ENCODE measurements at places on chromosomes 16 and 17. TPM values are rescaled to one million over a fixed set of nuclear protein-coding genes. Genes with fewer than 3 reads are reported as not detected.

Gene TLCD3A
- 13.4 TPM for total RNA-seq

Gene USP6
- total RNA-seq, result not detected

Gene AGRP
- total RNA-seq, result not detected

Gene CCL8
- not detected for total RNA-seq

Gene KRT27
- total RNA-seq, result not detected

Gene MAF
- 108 TPM for total RNA-seq

Gene KRT39
- not detected for total RNA-seq

Gene PIPOX
- 0.86 TPM for total RNA-seq

Gene CSH1
- total RNA-seq, result not detected

Gene TPSD1
- not detected for total RNA-seq

Gene KRTAP4-4
- total RNA-seq, result not detected

Gene CACNG5
- total RNA-seq, result not detected

Gene GABARAP
- 147 TPM for total RNA-seq

Gene NPIPA5
- 0.52 TPM for total RNA-seq

Gene KRTAP4-3
- not detected for total RNA-seq

Gene SALL1
- not detected for total RNA-seq

Gene RHBDL1
- total RNA-seq, result not detected

Data from dermis lymphatic vessel endothelial cell (primary cell).